ENCODE measurements at places on chromosomes 1 and 21.

GRCh38 chr21:31366825-31367224 is 22.8 kb upstream of the TIAM1 start:
- DNase-seq, result peak; percentile 48

DNA sequence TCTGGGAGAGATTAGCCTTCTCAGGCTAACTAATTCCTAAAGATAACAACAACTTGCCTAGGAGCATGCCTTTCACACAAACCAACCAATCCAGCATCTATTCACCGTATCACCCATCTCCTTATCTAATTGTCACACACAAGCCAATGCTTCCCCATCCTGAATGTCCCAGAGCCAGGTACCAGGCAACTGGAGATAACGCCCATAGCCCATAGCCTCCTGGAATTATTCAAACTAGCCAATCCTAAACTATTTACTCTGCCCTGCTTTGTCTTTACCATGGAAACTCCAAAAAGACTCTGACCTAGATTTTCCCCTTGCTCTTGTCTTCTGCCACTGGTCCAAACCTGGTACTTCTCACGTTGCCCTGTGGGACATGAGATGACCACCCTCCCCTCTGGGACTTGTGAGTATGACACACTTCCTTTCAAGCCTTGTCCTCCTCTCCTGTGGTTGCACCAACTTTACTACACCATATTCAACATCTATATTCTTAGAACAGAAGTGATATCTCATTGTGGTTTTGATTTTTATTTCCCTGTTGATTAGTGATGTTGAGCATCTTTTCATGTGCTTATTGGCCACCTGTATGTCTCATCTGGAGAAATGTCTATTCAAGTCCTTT is 8.8 kb upstream of the ATG4C start:
- no peak for DNase-seq

GRCh38 chr1:83857103-83857502 is 141.8 kb downstream of the TTLL7 start:
- DNase-seq, result no peak

DNA sequence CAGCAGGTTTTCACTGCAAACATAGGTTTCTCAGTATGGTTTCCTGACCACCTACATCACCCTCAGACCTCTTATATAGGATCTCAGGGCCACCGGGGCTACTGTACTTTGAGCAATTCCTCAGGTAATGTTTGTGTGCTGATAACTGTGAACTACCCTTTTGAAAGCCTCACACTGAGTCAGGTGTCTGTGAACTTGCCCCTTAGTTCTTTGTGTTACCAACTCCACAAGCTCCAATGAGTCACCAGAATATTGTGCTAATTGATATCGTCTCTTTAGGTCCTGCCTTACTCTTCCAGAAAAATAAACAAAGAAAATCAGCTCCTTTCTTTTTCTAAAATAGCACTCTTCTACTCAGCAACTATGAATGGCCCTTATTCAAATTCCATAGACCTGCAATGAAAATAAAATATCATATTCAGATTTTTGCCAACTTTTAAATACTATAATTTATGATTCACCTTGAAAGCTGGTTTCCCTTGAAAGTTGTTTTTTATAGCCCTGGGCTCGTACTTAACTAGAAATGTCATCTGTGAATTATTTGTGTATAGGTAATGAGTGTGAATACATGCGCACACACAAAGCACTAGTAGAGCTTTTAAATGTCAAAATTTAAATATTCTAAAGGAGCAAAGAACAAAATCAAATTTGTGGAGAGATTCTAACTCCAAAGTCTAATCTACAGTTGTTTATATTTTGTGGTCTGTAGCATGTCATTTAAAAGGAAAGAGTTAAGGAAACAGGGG is 88.1 kb upstream of the WARS2 start:
- DNase-seq, result no peak

DNA sequence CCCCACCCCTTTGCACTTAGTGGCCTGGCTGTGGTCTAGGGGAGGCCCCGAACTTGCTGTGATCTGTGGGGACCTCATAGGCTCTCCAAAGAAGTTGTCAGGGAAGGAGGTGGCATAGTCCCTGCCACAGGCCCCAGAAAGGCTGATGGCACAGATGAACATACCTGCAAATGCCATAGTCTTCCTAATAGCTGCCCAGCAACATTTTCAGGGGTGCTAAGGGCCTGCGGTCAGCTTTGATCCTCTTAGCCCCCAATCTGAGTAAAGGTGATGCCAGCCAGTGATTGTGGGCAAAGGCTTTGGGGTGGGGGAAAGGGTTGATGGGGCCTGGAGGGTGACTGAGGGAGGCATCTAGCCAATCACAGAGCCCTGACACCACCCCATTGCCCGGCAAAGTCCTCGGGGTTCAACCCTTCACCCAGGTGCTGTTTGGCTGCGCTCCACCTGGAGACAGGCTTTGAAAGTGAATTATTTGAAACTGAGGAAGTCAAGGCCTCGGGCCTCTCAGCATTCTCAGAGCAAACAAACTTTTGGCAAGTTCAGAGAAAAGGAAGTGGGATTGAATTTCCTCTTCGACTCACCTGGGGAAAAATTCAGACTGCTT is 35.8 kb downstream of the PAX7 start:
- no peak for DNase-seq

- DNase-seq, result no peak
Measured at GRCh38 chr1:107590087-107590486, 374.9 kb downstream of the VAV3 start.

DNA sequence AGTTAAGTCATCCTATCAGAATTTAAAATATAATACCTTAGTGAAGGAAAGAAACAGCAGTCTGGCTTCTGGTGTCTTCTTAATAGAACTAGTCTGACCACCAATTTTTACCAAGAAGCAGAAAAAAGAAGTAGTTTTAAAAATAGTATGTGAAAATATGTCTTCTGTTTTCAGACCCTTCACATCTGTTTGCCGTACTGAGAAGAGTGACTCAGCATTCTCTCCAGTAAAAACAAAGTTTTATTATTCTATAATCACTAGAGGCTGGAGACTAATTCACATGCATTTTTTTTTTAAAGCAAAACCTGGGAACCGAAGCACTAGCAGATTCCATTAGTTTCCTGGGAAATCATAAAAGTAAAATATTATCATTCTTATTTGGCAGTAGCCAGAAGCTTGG is 163.8 kb downstream of the COL24A1 start:
- peak; percentile 27 for DNase-seq

- DNase-seq, result no peak
Measured at GRCh38 chr1:185674201-185674600, 60.0 kb upstream of the HMCN1 start.

DNA sequence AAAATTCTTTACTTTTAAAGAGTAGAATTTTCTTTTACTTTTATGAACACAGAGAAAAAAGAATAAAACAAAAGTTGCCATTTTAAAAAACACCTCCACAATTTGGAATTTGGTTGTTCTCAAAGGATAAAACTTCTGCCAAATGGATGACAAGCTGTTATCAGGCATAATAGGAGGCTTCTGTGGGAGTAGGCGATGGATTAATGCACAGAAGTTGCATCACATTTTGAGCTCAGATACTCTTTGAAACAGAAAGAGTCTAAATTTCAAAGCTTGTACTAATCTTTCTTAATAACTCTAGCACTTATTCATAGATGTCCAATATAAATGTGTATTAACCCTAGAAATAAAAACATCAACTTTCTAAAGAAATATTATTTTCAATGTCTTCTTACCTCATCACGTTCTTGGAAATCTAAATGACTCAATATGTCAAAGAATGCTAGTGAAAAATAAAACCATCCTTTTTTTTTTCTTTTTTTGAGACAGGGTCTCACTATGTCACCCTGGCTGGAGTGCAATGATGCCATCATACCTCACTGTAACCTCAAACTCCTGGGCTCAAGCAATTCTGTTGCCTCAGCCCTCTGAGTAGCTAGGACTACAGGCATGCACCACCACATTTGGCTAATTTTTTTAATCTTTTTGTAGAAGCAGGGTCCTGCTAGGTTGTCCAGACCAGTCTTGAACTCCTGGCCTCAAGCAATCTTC is 112.8 kb upstream of the USP25 start:
- no peak for DNase-seq

- DNase-seq, result peak; percentile 39
Measured at GRCh38 chr1:181062836-181063428, 25.6 kb upstream of the IER5 start.

DNA sequence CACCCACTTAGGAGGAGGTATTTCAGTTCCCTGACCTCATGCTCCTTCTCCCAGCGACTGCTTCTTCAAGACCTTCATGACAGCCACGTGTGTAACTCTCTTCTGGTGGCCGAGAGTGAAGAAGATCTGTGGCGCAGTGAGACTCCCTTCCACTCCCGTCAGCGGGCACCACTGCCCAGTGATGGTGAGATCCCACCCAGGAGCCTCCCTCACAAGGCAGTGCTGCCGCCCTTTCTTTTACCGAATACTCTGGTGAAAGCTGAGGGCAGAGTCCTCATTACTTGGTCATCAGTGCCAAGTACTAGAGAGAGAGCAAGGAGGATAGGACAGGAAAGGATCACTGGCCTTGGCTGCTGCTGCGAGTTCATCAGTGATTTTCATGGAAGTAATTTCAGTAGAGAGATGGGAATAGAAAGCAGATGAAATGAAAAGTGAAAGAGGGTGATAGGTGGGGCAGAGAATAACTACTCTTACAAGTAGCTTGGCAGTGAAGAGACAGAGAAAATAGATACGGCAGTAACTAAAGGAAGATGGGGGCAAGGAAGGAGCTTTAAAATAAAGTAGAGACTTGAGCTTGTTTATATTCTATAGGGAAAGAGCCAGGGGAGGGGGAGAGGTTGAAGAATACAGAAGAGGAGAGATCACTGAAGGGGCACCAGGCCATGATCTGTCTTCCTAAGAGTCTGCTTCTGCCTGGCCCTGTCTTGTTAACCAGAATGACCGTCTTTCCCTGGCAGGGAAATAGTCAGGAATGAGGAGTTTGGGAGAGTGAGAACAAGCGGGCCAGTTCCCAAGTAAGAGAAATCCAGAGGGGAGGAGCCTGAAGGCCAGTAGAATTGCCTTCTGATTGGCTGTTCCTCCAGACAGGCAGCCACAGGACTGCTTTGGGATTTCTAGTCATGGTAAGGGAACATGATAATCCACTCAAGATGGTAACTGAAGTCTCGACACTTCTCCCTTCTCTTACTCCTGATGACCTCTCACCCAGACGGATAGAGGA is 18.3 kb downstream of the HYI start:
- DNase-seq, result peak; percentile 20

DNA sequence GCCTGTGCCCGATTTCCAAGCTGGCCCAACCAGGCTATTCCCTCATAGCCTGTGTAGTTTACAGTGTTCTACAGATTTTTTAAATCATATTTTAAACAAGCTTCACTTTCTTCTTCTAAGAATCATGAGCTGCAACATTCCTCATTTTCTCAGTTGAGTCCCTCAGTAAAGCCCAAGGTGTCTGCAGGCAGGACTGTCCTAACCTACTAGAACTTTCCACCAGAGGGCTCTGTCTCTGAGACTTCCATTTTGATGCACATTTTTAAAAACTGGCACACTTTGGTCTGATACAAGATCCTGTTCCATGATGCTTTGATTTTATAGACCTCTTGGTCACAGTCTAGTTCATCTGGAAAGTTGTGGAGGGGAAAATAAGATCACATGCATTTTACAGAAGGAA is 21.6 kb upstream of the SLAMF6 start:
- no peak for DNase-seq

GRCh38 chr1:161267321-161267720 is 8.8 kb downstream of the PCP4L1 start:
- DNase-seq, result no peak

DNA sequence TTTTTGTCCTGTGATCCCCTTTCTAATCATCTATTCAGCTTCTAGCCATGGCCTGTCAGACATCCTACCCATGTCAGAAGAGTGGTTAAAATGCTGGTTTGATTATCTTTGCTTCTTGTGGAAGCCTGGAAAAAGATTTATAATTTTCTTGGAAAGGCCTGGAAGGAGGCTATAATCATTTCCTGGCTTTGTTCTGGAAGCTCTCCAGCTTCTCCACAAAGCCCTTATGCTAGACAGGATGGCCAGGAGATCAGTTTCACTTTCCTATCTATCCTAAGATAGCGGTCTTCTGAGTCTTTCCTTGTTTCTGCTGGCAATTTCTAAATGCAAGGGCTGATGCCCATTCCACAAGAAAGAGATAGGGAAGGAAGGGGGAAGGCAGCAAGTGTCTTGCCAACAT is 90.9 kb upstream of the SLC44A3 start:
- peak; percentile 64 for DNase-seq

DNA sequence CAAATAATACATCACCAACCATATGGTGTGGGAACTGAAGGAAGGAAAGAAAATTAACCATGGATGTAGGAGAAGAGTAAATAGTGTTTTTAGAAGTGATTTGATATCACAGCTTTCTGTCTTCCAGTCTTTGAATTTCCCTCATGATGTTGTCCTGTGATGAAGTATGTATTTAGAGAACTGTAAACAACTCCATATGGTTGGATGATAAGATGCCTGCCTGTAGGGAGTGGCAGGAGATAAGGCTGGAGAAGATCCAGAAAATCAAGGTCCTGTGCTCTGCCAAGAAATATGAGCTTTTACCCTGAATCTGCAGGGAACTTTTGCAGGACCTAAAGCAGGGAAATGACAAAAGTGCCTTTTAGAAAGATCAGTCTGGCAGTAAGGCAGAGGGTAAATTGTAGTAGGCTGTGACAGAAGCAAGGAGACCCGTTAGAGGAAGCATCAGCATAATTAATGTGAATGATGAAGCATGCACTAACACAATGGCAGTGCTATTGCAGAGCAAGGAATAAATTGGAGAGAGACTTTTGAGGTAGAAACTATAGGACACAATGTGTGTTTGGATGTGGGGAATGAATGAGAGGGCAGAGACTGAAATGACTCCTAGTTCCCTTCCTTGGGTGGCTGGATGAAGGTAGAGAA is 21.9 kb downstream of the CEPT1 start:
- DNase-seq, result no peak

GRCh38 chr1:37174341-37174740 is 140.0 kb upstream of the GRIK3 start:
- DNase-seq, result no peak

DNA sequence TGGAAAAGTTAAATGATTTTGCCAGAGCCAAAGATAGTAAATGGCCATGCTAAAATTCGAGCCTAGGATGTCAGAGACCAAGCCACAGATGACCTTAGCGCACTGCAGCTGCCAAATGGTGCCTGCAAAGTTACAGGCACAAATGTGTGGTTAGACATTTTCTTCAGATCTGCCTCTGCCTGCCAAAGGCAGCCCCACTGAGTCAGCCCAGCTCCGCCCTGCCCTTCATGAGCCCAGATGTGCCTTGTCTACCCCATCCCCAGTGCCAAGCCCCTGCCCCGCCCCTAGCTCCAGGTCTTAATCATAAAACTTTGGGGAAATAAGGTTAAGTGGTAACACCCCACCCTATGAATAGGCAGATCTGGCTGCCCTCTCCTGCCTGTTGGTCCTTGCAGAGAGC is 105.9 kb downstream of the DTL start:
- no peak for DNase-seq

DNA sequence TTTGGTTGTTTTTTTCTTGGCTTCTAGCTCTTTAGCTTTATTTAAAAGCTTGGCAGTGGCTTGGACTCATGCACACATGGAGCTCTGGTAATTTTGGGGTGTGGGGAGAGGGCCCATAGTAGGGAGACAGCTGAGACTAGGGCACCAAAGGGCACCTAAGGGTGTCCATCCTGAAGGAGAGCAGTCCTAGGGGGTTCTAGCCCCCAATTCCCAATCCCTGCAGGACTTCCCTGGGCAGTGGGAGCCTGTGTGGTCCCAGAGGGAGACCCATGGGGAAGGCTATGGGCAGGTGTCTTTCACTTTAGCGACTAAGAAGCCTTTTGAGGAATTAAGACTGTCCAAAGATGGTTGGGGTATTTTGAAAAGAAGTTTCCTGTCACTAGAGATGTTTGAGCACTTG is 6.9 kb downstream of the CYP4B1 start:
- DNase-seq, result no peak
